Suppressor macrophage (primary cell): ENCODE measurements at places on chromosomes 16 and 17.

DNA sequence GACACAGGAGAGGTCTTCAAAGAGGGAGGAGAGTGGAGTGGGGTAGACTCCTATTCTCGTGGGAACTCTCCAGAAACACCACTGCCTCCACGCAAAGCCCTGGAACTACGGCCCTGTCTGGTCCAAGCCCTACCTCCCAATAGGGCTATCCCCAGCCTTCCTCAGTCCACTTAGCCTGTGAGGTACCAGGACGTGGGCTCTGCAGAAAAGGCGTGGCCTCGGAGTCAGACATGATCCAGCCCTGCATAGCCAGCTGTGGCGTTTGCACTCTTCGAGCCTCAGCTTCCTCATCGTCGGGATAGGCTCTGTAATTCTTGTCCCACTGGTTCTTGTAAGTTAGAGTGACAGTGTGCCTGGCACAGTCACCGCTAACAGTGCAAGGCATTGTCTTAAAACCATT is 13.8 kb downstream of the ENDOV start:
- DNase-seq: no peak

- no peak for DNase-seq
Observed at GRCh38 chr17:55120651-55121050, 144.1 kb upstream of the HLF start.

DNA sequence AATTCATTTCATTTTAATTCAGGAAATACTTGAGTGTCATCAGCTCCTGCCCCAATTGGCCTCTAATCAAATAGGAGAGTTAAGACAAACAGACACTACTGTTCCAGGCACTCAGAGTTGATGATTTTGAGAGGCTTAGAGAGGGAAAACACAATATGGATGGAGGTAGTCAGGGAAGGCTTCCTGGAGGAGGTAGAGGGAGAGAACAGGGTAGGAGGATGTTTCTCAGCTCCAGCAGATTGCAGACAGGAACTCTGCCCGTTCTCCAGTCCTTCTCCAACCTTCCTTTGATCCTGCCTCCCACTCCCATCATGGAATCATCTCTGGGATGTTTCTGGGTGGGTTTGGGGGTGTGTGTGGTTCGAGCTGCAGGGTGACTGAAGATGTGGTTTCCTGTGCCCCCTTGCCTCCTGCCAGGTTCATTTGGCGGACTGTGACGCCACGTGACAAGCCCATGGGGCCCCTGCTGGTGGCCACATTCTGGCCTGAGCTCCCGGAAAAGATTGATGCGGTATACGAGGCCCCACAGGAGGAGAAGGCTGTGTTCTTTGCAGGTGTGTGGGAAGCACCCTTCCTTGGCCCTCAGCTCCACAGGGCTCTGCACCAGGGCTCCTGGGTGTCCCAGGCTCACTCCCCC is 12.2 kb upstream of the LPCAT2 start:
- no peak for DNase-seq

DNA sequence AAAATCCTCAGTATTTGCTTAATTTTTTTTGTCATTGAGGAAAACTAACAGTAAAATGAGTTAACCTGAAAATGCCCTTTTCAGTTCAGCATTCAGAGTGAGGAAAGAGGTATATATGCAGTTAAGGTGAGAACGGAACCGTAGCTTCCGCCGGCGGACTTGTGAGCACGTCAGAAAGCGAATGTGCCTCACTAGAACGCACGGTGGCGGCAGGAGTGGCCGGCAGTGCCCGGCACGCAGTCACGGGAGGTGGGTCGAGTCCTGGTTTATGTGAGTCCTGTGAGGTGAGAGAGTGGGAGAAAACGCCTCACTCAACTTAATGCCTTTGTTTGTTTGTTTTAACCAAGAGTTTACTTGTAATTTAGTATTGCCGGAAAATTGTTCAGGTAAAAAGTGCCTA is 6.1 kb downstream of the SEC14L1 start:
- DNase-seq: no peak

- no peak for DNase-seq
Observed at GRCh38 chr17:41799366-41799765, 12.4 kb downstream of the P3H4 start.
